Dorsolateral prefrontal cortex (tissue), 122 donors: ENCODE measurements at places on chromosomes 5 and 9. TPM values are rescaled to one million over a fixed set of nuclear protein-coding genes. Genes with fewer than 3 reads are reported as not detected.

DNA sequence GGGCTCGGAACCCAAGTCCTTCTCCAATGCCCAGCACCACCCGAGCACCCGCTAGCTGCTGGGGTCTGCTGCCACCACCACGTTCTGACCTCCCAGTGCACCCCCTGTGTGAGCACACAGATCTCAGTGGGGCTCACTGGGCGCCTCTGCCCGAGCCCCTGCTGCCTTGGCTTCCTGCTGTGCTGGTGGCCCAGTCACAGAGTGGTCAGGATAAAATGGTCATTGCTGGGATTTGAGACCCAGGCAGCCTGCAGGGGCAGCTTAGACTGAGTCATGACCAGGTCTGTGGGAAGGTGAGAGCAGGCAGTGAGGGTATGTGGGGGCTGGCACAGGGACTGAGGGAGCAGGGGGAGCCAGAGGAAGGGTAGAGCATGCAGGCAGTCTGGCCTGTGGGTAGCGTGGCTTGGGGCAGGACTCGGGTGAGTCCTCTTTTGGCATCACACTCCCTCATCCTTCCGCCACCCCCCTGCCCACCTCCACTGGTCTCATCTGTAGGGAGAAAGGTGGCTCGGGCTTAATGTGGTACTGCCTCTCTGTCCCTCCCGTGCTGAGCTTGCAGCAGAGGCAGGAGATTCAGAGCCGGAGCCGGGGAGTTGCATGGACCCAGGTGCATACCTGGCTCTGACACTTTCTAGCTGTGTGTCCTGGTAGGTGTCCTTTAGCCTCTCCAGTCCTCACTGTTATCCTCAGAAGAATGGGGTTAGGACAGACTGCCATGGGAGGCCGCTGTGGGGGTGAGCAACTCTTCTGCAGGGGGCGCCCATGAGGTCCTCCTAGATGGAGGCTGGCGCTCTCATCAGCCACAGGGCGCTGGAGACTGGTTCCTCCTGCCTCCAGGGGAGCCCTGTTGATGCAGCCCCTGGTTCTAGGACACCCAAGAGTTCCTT is 32.1 kb downstream of the USP20 start:
- DNase-seq = no peak

DNA sequence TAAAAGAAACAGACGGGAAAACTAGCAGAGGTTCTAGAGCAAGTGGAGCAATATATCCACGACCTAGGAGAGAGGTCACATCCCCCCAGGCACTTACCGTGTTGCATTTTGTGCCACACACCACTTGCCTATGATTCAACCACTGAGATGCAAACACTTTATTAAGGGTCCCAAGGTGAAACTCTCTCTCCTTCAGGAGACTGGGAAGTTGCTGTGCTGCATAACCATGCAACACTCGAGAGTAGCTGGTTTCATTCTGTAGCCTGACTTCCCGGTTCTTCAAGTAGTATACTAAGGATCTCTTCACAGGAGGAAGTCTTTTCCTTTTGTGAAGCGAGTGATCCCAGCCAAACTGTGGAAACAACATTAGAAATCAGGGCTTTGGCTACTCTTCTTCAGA is 1.6 kb downstream of the DCAF12 start:
- DNase-seq = no peak

- no peak for DNase-seq
Observed at GRCh38 chr9:69743930-69744329, 15.9 kb downstream of the PTAR1 start.

DNA sequence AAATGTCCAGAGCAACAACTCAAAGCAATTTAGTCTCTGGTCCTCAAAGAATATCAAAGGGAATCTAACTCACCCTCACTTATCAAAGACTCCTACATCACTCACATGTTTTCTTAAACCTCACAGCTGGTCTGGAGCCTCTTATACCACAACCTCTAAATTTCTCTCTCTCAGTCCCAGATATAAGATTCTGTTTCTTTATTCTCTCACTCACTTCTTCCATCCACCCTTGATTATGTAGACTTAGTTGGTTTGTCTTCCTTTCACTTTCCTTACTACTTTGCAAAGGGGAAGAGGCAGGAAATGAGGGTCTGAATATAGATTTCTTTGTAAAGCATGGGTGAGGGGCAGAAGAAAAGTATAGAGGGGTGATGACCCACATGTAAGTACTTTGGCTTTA is 75.4 kb upstream of the STARD4 start:
- no peak for DNase-seq

BNC2 gene
- 1.8 TPM for total RNA-seq

ZNF367 gene
- 1.4 TPM for total RNA-seq

ASPN gene
- 0.38 TPM for total RNA-seq

MAMDC2 gene
- 3.6 TPM for total RNA-seq
